Activated T-cell treated with anti-CD3 and anti-CD28 coated beads, Interleukin-2, amount 50 U/mL, for 72 hours (primary cell): ENCODE measurements at places on chromosomes 12 and 14. TPM values are rescaled to one million over a fixed set of nuclear protein-coding genes. Genes with fewer than 3 reads are reported as not detected.

- peaks cover 22% of the 10 kb centered on the region for H3K4me1 ChIP-seq
- H3K36me3 ChIP-seq = peaks cover under 1% of the 10 kb centered on the region
- H3K27ac ChIP-seq = no peak overlapping the region
- no peak for DNase-seq
- H3K4me3 ChIP-seq = no peak overlapping the region
- H3K27me3 ChIP-seq = no peaks in the 10 kb centered on the region
These were observed 29.6 kb downstream of the ZNF664 start for GRCh38 chr12:124002654-124003053.

DNA sequence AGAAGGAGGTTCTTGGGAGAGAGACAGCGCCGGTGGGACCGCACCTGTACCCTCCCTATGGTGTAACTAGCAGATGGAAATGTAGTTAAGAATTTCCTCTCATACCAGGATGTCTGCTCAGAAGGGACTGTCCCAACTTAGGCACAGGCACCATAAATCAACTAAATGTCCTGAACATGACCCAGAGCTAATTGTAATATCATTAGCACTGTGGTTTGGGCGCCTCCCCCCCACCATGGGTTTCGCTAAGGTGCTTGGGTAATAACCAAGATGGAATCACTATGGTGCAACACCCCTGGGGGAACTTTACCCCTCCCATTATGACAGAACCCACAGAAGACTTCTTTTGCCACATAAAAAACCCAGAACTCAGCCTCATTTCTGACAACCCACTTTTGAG lies 15.9 kb downstream of the ZNF641 start:
- H3K4me3 ChIP-seq = no peak overlapping the region
- H3K27me3 ChIP-seq = no peaks in the 10 kb centered on the region
- DNase-seq = no peak
- H3K36me3 ChIP-seq = no peaks in the 10 kb centered on the region

GRCh38 chr12:13288501-13288900 lies 92.0 kb downstream of the EMP1 start:
- H3K27ac ChIP-seq = no peak overlapping the region
- no peak for DNase-seq
- no peak overlapping the region for H3K4me3 ChIP-seq
- H3K4me1 ChIP-seq = no peaks in the 10 kb centered on the region

The MGST1 gene
- not detected for total RNA-seq

The KRT75 gene
- not detected for total RNA-seq

The TCL1B gene
- not detected for total RNA-seq
